CD4-positive, alpha-beta T cell treated with Interleukin-17A for 4 hours (primary cell): ENCODE measurements at places on chromosomes 11 and 22.
A peak's percentile ranks its signal among the peaks of the same experiment; 100 is the strongest.

GRCh38 chr11:19012636-19013035 is 47.9 kb downstream of the MRGPRX2 start:
- no peak for DNase-seq

DNA sequence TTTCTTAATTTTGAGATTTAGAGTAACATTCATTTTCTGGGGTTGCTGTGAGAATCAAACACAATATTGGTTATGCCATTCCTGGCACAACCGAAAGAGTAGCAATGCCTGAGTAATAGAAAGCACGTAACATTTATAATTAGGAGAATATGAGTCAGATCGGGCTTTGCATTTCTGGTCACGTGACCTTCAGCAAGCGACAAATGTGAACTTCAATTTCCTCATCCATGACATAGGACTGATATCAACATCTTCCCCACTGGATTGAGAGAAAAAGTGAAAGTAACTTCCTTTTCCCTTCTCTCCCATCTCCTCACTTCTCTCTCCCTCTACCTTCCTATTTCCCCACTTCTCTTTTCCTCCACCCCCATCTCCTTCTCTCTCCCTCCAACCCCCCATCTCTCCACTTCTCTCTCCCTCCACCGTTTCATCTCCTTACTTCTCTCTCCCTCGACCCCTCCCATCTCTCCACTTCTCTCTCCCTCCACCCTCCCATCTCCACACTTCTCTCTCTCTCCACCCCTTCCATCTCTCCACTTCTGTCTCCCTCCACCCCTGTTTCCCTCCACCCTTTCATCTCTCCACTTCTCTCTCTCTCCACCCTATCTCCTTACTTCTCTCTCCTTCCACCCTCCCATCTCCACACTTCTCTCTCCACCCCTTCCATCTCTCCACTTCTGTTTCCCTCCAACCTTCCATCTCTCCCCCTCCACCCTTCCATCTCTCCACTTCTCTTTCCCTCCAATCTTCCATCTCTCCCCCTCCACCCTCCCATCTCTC is 33.5 kb upstream of the CAT start:
- no peak for DNase-seq

DNA sequence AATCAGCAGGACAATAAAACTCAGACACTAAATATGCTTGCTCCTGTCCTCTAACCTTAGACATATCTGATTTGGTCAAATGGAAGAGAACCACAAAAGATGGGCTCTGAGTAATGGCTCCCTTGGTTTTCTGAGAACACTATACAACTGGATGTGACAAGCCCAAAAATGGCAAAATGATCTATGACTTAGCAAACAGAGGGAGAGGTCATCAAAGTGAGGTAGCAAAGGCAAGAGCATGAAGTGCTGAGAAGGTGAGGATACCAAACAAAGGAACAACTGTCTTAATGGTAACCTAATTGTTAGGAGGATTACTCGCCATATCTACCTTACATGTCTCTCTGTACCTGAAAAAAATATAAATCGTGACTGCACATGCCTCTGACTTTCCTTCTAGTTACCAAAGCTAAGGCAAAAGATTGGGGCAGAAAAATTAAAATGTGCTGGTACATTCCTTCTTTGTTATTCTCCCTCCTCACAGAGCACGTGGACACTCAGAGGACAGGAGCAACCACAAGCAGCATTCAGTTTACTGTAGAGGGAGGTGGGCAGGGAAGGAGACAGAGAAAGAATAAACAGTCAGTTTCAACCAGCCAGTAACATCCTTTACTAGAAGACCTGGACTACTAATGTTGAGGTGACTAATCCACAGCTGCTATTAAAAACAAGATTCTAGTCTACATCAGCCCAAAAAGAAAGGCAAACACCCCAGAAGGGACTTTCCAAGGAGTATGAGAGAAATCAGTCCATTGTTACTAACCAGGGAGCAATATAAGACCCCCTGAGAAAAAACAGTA is 88.8 kb downstream of the AMBRA1 start:
- no peak for DNase-seq

- DNase-seq, result no peak
Measured at GRCh38 chr11:33742249-33742851, 6.1 kb upstream of the CD59 start.

- DNase-seq, result no peak
Measured at GRCh38 chr22:45507798-45508197, 5.1 kb downstream of the FBLN1 start.

DNA sequence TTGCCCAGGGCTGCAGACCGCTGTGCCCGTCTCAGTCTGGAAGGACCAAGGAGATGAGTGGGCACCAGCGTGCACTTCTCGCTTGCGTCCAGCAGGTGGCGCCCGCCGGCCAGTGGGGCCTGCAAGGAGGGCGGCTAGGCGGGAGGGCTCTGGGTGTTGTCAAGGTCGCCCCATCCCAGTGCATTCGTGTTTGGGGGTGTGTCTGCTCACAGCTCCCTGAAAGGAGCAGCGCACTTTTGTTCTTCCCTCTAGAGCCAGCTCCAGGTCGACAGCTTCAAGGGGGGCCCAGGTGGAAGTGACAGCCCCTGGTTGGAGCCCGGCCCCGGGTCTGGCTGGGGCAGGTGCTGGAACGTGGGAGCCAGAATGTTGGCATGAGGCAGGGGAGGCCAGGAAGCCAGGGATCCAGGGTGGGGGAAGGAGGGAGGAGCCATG is 23.4 kb upstream of the MPPED1 start:
- peak; percentile 76 for DNase-seq
